ENCODE measurements at places on chromosomes 12 and 14. TPM values are rescaled to one million over a fixed set of nuclear protein-coding genes. Genes with fewer than 3 reads are reported as not detected.
A peak's percentile ranks its signal among the peaks of the same experiment; 100 is the strongest.

GRCh38 chr14:74698465-74698864, 14.4 kb downstream of the AREL1 start:
- DNase-seq: no peak
- H3K36me3 ChIP-seq: no peaks in the 10 kb centered on the region
- H3K4me3 ChIP-seq: no peak overlapping the region

GRCh38 chr12:101768781-101769180, 29.5 kb upstream of the SYCP3 start:
- no peaks in the 10 kb centered on the region for H3K36me3 ChIP-seq
- H3K4me3 ChIP-seq: no peak overlapping the region
- no peak overlapping the region for H3K27ac ChIP-seq
- H3K4me1 ChIP-seq: no peaks in the 10 kb centered on the region

GRCh38 chr12:129193263-129193871, 340.1 kb downstream of the GLT1D1 start:
- no peak for DNase-seq
- no peaks in the 10 kb centered on the region for H3K4me1 ChIP-seq
- no peaks in the 10 kb centered on the region for H3K27me3 ChIP-seq
- H3K27ac ChIP-seq: no peak overlapping the region

GRCh38 chr14:81298122-81298521, 77.4 kb upstream of the GTF2A1 start:
- no peaks in the 10 kb centered on the region for H3K36me3 ChIP-seq
- no peak overlapping the region for H3K27ac ChIP-seq
- peaks cover 11% of the 10 kb centered on the region for H3K4me1 ChIP-seq
- no peaks in the 10 kb centered on the region for H3K27me3 ChIP-seq
- DNase-seq: no peak

DNA sequence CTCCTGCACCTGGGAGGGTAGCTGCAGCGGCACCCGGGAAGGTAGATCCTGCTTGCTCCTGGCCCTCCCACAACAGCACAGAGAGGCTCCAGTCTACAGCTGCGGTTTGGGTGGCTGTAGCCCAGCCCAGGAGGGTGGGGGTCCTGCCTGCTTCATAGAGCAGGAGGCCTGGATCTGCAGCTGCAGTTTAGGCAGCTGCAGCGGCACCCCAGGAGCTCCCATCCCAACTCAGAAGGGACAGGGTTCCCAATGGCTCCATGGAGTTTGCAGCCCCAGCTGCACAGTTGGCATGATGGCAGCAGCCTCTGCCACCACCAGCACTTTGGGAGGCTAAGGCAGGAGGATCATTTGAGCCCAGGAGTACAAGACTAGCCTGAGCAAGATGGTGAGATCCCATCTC, 38.5 kb downstream of the TIMELESS start:
- no peak overlapping the region for H3K4me3 ChIP-seq
- no peaks in the 10 kb centered on the region for H3K4me1 ChIP-seq

DNA sequence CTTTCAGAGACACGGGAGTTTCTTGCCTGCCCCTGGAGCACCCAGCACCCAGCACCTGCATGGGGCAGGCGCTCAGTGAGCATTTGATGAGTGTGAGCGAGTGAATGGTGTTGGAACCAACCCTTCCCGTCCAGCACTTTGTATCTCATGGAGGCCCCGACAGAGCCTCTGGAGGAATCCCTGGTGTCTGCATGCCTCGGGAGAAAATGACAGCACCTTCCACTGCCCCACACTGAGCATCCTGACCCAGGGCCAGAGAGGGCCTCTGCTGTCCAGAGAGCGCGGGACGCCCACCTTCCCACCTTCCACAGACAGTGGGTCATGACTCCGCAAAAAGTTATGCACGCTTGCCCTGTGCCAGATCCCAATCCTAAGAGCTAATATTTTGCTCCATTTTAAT, 103.0 kb upstream of the BCL11B start:
- no peak for DNase-seq
- H3K27me3 ChIP-seq: no peaks in the 10 kb centered on the region
- no peak overlapping the region for H3K27ac ChIP-seq

CFL2 gene
- total RNA-seq: 55.2 TPM

GDF3 gene
- not detected for total RNA-seq

DNA sequence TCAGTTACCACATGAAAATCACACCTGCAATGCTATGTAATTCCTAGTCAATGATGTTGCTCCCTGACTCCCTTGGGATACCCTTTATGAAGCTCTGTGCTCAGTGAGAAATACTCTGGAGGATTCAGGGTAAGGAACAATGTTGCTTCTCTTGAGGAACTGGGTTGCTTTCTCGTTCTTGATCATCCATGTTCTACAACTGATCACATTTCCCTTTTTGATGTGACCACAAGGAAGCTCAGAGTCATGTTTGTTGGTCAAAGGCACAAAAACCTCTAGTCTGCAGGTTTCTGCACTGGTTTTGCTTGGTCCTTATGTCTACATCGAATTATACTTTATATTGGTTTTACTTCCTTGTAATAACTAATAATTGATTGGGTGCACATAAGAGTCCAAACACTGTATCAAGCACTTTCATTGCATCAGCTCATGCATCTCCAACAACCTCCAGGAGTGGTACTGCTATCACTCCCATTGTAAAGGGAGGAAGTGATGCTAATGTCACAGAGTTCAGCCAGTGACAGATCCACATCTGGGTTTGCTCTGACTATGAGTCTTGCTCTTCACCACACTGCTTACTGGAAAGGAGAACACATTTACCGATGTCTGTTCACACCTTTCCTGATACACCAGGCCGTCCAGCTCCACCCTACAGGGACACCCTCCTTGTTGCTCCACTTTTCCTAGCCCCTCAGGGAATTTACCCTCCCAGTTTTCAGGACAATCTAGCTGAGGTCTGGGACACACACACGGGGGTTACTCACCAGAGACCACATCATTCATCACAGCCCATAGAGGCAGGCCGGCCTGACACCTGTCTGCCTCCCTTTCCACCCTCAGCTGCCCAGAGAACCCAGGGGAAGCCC, 41.0 kb downstream of the CMKLR1 start:
- no peak overlapping the region for H3K27ac ChIP-seq
- H3K36me3 ChIP-seq: no peaks in the 10 kb centered on the region
- H3K4me1 ChIP-seq: peaks cover 12% of the 10 kb centered on the region

DNA sequence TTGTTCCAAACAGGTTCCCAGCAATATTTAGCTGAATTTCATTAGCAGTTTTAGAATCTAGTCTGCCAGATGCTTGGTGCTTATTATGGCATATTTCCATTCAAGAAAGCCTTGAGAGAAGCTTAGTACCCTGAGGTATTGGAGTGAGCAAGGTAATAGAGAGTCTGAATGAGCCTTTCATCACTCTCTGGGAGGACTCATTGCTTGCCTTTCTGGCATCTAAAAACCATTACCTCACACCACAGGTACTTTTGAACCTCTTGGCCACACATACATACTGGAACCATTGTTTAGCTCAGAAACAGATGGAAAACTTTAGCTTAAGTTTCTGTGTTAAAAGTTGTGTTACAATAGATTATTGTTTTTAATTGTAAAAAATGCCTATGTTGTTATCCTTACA, 27.4 kb upstream of the KCNH3 start:
- DNase-seq: no peak
- H3K27me3 ChIP-seq: no peaks in the 10 kb centered on the region
- peak overlapping the region; percentile 95 for H3K27ac ChIP-seq
- H3K4me1 ChIP-seq: peaks cover 94% of the 10 kb centered on the region

APOF gene
- total RNA-seq: 0.17 TPM

DNA sequence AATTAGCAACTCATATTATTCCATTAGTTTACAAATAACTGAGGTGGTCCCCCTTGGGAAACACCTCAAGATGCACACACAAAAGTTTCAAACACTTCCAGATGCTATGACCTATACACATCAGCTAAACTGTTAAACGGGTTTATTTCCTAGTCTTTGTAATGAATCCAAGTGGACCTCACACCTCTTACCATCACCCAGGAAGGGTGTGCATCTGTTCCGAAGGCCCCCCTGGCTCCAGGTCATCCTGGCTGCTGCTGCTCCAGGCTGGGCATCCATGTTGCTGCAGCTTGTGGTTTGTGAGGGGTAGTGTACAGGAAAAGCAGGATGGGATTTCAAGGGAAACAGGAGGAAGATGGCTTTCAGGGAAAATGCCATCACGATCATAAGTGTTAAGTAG, 6.8 kb downstream of the HNRNPC start:
- no peak overlapping the region for H3K4me3 ChIP-seq
- H3K4me1 ChIP-seq: peaks cover 34% of the 10 kb centered on the region
- DNase-seq: no peak
- H3K27ac ChIP-seq: no peak overlapping the region
- H3K27me3 ChIP-seq: no peaks in the 10 kb centered on the region

CLEC4E gene
- not detected for total RNA-seq

GLS2 gene
- total RNA-seq: not detected

DNA sequence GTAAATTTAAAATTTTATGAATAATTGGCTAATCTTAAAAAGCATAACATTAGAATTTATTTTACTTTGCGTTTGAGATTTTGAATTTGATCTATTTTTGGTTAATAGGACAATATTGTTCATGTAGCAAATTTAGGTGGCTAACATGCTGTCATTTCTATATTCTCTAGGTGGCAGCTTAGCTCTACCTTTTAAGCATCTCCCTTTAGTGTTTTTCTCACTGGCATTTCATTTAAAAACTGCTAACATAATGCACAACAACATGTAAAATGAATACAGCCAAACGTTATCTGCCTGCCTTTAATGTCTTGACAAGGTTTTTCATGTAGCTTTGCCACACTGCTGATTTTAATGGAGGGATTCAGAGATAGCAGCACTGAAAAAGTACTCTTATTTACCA, 272.4 kb upstream of the FBXO33 start:
- H3K36me3 ChIP-seq: no peaks in the 10 kb centered on the region
- no peak for DNase-seq
- no peaks in the 10 kb centered on the region for H3K27me3 ChIP-seq
- no peak overlapping the region for H3K4me3 ChIP-seq
- H3K4me1 ChIP-seq: no peaks in the 10 kb centered on the region

TEX22 gene
- 3.8 TPM for total RNA-seq

GRCh38 chr12:77571768-77572167, 258.9 kb upstream of the NAV3 start:
- DNase-seq: no peak
- no peaks in the 10 kb centered on the region for H3K36me3 ChIP-seq
- no peak overlapping the region for H3K4me3 ChIP-seq
- no peaks in the 10 kb centered on the region for H3K27me3 ChIP-seq
- no peak overlapping the region for H3K27ac ChIP-seq
- H3K4me1 ChIP-seq: peaks cover 3% of the 10 kb centered on the region

DPF3 gene
- 0.27 TPM for total RNA-seq

DNA sequence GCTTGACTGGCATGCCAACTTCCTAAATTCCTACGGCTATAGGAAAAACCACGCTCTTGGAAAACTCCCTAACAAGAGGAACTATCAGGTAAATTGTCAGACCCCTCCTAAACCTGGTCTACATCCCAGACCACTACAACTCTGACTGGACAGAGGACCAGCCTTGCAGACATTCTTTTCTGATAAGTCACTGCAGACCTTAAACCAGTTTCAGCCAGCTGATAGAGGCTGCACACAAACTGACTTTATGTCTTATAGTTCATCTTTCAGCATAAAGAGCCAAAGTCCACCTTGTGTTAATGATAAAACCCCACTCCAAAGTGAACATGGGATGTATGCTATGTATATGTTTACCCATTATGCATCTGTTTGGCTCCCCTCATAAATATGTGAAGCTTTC, 166.6 kb downstream of the KTN1 start:
- no peak overlapping the region for H3K27ac ChIP-seq
- H3K4me1 ChIP-seq: peaks cover 9% of the 10 kb centered on the region
- H3K36me3 ChIP-seq: no peaks in the 10 kb centered on the region
- no peaks in the 10 kb centered on the region for H3K27me3 ChIP-seq
- no peak for DNase-seq
- H3K4me3 ChIP-seq: no peak overlapping the region

DNA sequence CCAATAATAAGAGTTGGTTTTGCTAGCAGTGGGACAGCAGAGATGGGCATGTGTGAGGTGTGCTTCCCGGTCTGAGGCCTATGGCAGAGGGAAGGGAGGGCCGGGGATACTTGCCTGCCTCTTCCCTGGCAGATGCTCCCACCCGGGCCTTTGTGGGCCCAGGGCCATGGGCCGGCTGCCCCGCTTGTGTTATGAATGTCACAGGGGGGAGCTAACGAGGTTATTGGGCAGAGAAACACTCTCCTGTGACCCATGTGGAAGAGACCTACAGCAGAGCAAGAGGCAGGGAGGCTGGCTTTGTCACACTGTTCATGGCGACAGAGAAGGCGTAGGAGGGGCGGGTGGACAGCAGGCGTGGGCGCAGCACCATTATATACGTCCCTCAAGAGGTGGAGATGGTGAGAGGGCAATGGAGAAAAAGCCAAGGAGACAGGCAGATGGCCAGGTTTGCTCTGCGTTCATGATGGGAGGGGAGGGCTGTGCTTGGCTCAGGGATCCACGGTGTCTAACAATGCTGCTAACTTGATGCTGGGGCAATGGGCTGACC, 13.3 kb downstream of the CCND2 start:
- no peaks in the 10 kb centered on the region for H3K36me3 ChIP-seq
- no peak for DNase-seq
- H3K4me1 ChIP-seq: no peaks in the 10 kb centered on the region
- no peak overlapping the region for H3K4me3 ChIP-seq
